Activated T-helper 17 cell treated with anti-CD3 and anti-CD28 coated beads, Interleukin-2, amount 50 U/mL, for 72 hours (primary cell): ENCODE measurements at places on chromosomes 11 and 22.

GRCh38 chr11:66126064-66126463 lies 56.0 kb downstream of the PACS1 start:
- H3K36me3 ChIP-seq = peaks cover 7% of the 10 kb centered on the region
- H3K27me3 ChIP-seq = no peaks in the 10 kb centered on the region

GRCh38 chr11:128947773-128948172 lies 5.1 kb upstream of the TP53AIP1 start:
- no peak overlapping the region for H3K27ac ChIP-seq
- no peaks in the 10 kb centered on the region for H3K36me3 ChIP-seq
- no peak for ATAC-seq

DNA sequence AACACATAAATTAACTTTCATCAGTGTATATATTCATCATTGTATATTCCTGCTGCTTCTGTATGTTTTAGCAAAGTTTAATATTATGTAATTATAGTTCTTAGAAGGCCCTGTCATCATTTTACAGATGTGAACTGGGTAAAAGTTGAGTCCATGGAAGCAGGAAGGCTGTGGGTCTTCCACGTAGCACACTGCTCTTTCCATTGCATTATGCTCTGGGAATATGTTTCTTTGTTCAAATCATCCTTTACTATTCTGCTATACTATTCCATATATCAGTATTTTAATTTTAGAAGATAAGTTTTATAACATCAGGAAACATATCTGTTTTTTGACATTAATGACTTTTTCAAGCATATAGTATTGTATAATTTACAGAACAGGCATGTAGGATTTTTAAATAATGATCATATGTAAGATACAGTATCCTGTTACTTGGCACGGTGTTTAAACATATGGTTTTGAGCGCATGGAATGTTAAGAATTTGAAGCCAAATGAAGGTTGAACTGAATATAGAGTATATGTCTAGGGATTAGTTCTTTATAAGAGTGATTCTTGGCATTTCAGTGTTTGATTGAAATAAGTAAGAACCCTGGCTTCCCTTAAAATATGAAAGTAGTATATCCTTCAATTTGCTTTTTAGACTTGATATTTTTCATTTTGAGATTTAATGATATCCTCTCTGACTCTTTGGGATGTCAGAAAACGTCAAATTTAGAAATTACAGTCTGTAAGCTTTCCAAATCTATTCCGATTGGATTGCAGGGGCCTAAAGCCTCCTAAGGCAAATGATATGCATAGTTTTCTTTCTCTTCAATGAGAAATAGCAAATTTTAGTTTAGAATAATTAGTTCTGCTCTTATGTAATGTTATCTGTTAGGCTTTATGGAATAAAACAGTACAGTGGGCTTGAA lies 8.6 kb downstream of the CCDC81 start:
- no peaks in the 10 kb centered on the region for H3K36me3 ChIP-seq
- H3K27me3 ChIP-seq = no peaks in the 10 kb centered on the region
- no peaks in the 10 kb centered on the region for H3K4me1 ChIP-seq
- H3K27ac ChIP-seq = no peak overlapping the region
- no peak for ATAC-seq

GRCh38 chr22:46976598-46976997 lies 214.1 kb downstream of the TBC1D22A start:
- ATAC-seq = no peak
- no peaks in the 10 kb centered on the region for H3K27me3 ChIP-seq
- H3K27ac ChIP-seq = no peak overlapping the region
- peaks cover 19% of the 10 kb centered on the region for H3K4me1 ChIP-seq
- no peak overlapping the region for H3K4me3 ChIP-seq
- H3K36me3 ChIP-seq = peaks cover 96% of the 10 kb centered on the region

- H3K27ac ChIP-seq = no peak overlapping the region
- no peak for ATAC-seq
- H3K27me3 ChIP-seq = no peaks in the 10 kb centered on the region
- H3K36me3 ChIP-seq = no peaks in the 10 kb centered on the region
These were observed 62.7 kb upstream of the ARHGAP42 start for GRCh38 chr11:100624346-100624745.

DNA sequence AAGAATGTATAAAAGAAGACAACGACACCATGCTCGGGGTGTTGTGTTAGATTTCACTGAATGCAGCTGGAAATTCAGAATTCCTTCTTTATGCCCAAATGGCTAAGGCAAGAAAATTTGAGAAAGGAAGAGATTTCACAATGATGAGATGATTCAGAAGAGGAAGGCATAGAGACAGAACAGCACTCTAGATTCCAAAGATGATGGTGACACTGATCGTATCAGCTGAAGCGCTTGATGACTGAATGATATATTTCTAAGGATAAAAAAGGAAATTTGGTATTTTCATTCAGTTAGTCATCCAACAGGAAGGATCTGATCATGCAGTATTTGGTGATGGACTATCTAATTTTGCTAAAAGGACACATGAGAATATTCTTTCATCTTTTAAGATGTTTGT lies 189.2 kb downstream of the EFCAB6 start:
- no peaks in the 10 kb centered on the region for H3K4me1 ChIP-seq
- no peaks in the 10 kb centered on the region for H3K36me3 ChIP-seq
- H3K27ac ChIP-seq = no peak overlapping the region
- H3K4me3 ChIP-seq = no peak overlapping the region
- no peak for ATAC-seq
- peaks cover 10% of the 10 kb centered on the region for H3K27me3 ChIP-seq

DNA sequence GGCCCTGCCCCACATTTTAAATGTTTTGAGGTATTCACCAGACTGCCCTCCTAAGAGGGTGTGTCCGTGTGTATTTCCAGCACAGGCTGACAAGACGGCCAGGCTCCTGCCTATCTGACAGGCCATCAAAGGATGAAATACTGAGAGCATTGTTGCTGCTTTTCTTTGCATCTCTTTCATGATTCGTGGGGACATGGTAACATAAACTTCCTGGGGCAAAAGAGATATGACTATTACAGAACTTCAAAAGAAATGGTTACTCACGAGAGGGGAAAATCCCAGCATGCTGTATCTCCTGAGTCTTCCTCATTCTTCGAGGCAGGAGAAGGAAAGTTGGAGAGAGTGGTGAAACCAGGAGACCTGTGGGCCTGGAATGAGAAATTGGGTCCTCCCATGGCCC lies 10.3 kb upstream of the BIK start:
- H3K27ac ChIP-seq = peak overlapping the region; percentile 16
- peaks cover 10% of the 10 kb centered on the region for H3K4me1 ChIP-seq
- ATAC-seq = peak; percentile 70
- no peaks in the 10 kb centered on the region for H3K36me3 ChIP-seq
